Activated effector memory CD4-positive, alpha-beta T cell treated with anti-CD3 and anti-CD28 coated beads, Interleukin-2, amount 50 U/mL, for 16 hours (primary cell): ENCODE measurements at places on chromosomes 16 and 17.
A peak's percentile ranks its signal among the peaks of the same experiment; 100 is the strongest.

DNA sequence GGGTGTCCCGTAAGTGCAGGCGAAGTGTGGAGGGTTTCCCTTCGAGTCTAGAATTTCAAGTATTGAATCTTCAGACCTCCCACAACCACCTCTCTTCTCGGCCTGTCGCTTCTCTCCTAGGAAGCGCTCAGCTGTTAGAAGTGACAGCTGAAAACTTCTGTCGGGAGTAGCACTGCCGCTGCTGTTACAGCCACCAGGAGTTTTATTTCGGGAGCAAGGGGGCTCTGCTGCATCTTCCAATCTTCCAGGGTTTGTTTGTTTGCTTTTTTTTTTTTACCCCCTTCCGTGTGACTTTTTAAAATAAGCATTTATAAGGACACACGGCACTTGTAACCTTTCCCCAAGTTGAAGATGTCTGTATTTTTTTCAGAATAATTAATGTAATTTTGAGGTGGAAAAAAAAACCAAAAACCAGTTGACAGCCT lies 767 bp downstream of the RPS6KB1 start:
- DNase-seq = no peak

GRCh38 chr17:80260069-80260535 lies 550 bp upstream of the RNF213 start:
- DNase-seq = peak; percentile 94

DNA sequence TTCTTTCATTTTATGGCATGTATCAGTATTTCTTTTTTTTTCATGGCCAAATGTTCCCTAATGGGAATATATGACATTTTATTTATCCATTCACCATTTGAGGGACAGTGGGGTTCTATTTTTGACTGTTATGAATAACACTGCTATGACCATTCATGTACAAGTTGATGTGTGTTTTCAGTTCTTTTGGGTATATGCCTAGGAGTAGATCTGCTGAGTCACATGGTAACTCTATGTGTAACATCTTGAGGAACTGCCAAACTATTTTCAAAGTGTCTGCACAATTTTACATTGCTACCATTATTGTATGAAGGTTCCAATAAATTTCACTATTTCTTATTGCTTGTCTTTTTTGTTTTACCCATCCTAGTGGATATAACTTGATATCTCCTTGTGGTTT lies 223.0 kb downstream of the TANC2 start:
- DNase-seq = no peak

DNA sequence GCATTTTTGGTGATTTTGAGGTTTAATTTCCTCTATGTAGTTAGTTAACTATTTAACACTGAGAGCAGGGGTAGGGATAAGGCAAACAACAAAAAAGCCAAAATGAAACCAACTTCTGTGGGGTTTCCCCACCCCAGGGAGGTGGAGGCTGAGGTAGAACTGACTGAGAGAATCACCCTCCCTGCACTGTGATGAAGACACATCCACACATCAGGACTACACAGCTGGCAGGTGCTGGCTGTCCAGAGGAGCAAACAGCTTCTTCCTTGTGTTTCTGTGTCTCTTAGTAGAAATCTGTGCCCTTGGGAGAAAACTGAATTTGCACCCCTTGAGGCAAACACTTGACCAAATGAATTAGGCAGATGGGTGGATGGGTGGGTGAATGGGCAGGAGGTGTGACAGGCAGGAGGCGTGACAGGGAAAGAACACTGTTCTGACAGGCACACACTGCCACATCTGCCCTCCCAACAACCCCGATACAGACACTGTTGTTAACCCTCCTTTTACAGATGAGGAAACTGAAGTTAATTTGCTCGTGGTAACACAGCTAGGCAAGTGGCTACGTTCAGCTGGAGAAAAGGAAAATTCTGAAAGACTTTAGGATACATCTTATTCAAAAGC lies 62.9 kb upstream of the AMZ2 start:
- DNase-seq = peak; percentile 87

GRCh38 chr16:80806927-80807340 lies 2.5 kb upstream of the CDYL2 start:
- peak; percentile 83 for DNase-seq

DNA sequence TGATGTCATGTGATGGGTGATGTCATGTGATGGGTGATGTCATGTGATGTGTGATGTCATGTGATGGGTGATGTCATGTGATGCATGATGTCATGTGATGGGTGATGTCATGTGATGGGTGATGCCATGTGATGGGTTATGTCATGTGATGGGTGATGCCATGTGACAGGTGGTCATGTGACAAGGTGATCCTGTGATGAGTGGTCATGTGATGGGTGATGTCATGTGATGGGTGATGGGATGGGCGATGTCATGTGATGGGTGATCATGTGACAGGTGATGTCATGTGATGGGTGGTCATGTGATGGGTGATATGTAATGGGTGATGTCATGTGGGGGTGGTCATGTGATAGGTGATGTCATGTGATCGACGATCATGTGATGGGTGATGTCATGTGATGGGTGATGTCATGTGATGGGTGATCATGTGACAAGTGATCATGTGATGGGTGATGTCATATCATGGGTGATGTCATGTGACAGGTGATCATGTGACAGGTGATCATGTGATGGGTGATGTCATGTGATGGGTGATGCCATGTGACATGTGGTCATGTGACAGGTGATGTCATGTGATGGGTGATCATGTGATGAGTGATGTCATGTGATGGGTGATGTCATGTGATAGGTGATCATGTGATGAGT lies 17.2 kb downstream of the CD300LB start:
- peak; percentile 77 for DNase-seq

DNA sequence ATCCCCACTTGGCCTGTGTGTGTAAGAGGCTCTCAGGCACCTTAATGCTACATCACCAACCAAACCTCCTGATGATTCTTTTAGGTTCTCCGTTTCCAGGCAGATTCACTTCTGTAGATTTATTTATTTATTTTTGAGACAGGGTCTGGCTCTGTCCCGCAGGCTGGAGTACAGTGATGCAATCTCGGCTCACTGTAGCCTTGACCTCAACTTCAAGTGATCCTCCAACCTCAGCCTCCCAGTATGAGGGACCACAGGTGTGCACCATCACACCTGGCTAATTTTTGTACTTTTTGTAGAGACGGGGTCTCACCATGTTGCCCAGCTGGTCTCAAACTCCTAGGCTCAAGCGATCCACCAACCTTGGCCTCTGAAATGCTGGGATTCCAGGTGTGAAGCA lies 12.7 kb upstream of the MEOX1 start:
- no peak for DNase-seq

DNA sequence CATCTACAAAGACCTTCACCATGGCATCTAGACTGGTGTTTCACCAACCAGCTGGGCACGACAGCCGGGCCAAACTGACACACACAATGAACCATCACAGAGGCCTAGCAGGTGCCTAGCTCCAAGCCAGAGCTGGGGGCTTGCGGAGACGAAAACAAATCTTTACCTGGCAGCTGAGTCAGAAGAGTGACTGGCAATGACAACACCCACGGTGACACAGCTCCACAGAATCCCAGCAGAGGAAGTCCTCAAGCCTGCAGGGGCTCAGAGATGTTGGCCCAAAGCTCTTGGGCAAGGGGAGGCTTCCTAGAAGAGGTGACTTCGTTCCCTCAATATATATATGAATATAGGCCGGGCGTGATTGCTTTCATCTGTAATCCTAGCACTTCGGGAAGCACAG lies 5.1 kb downstream of the MMP25 start:
- DNase-seq = no peak

GRCh38 chr17:63772801-63773271 lies 561 bp downstream of the CCDC47 start:
- DNase-seq = no peak

DNA sequence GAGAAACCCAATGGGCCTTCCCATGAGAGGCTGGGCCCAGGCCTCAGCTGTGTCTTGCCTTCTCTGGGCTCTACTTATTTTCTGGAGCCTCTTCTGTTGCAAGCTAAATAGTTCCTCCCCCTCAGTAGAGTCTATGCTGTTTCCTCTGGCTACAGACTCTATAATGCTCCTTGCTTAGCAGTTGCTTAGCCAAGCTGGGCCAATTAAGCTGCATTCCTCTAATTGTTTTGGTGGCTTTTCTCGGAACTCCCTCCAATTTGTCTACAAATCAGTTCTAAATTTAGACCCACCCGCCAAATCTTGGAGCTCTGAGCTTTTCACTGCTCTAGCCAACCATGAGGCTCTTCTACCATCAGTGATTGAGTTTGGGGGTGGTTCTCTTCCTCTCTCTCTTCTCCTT lies 302.7 kb upstream of the ASIC2 start:
- DNase-seq = no peak

DNA sequence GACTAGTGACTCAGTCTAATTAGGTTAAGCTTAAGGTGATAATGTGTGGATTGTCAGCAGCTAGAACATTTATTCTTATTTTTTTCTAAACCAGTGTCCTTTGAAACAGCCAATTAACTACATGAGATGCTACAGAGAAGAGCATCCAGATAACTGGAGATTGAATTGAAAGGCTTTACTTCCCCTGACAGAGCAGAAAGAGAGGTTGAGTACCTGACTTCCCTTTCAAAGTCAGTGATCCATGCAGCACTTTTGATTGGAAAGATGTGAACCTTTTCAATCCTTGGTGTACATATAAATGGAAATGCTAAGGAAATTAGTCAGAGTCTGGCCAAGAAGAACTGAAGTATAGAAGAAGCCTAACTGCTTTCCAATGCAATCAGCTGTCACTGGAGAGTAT lies 653.8 kb downstream of the CDH8 start:
- DNase-seq = no peak
